Iris pigment epithelial cell (primary cell): ENCODE measurements at places on chromosomes 1 and 21.

GRCh38 chr21:26840201-26840600 lies 5.0 kb downstream of the ADAMTS1 start:
- DNase-seq, result no peak

- peak; percentile 80 for DNase-seq
Observed at GRCh38 chr21:36487641-36488307, 7.9 kb upstream of the CLDN14 start.

- no peak for DNase-seq
Observed at GRCh38 chr1:27577504-27578188, 26.3 kb downstream of the AHDC1 start.

- DNase-seq, result no peak
Observed at GRCh38 chr1:14254251-14254650, 344.2 kb upstream of the KAZN start.
